CD8-positive, alpha-beta T cell (primary cell): ENCODE measurements at places on chromosomes 1 and 21.

DNA sequence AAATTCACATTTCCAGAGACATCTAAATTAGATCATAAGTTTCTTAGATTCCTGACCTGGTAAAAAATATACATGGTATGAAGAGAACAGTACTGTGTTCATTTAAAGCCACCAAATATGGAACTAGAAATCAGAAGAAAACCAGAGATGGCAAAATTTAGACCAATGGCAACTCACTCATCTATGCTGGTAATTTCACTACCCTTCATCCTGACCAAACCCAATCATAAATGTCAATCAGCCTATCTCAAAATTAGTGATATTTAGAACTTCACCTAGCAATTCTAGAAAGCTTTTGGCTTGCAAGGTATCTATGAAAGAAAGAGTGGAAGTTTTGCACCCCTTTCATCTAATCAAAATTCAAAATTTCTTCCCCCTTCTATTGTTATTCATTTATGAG, 107.7 kb downstream of the NIBAN1 start:
- no peak for DNase-seq

GRCh38 chr1:189662190-189662589, 815.5 kb downstream of the BRINP3 start:
- no peak for DNase-seq

DNA sequence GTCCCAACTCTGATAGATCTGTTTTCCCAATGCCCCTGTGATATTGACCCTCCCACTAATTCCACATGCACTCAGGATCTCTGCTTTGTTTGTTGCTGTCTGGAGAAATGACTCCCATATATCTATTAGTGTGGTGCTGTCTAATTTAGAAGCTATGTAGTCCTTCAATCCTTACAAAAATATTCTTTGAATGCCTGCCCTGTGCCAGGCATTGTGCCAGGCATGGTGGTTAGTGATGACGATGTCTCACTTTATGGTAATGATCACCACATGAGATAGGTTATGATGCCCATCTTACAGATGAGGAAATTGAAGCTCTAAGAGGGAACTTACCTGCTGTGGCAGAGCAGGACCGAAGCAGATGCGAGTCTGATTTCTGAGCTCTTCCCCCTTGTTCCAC, 12.9 kb downstream of the MYOG start:
- DNase-seq, result no peak

GRCh38 chr1:160162931-160163330, 11.5 kb downstream of the ATP1A4 start:
- DNase-seq, result no peak

DNA sequence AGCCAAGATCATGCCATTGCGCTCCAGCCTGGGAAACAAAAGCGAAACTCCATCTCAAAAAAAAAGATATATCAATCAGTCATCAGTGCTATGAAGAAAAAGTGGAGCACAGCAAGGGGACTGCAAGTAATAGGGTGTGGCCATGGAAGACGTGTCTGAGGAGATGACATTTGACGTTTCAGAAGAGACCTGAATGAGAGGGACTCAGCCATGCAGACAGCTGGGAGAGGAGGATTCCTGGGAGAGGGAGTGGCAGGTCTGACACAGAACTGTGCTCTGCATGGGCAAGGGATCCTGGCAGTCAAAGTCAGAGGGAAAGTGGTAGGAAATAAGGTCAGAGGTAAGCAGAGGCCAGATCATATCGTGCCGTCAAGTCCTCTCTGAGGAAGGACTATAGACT, 3.3 kb downstream of the LAX1 start:
- no peak for DNase-seq

DNA sequence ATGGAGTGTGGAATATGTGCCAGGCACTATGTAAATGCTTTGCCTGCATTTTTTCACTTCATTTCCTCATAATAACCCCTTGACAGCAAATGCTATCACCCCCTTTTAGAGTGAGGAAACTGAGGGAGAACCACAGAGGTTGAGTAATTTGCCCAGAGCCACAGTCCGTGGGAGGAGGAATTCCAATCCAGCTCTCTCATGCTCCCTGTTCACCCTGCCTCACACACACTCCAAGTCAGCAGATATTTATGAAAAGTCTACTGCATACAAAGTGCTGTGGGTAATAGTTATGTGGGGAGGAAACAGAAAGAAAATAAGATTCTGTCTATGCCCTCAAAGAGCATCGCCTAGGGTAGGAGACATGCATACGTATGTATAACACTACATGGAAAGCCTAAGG, 30.9 kb upstream of the RBM15 start:
- no peak for DNase-seq

DNA sequence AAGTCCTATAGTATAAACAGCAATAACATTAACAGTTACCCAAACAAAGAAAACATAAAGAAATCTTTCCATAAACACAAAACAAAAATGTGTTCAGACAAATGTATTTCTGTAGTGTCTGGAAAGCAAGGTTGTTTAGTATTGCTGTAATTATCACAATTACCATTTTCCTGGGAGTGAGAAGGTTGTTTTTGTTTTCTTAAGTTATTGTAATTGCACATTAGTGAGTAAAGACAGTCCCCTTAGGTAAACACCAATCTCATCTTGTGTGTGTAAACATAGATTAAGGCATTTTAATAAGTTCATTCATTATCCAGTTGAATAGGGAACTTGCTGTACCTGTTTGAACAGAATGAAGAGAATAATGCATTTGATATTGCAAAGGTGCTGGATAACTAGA, 356.9 kb upstream of the ADGRL4 start:
- DNase-seq, result no peak

DNA sequence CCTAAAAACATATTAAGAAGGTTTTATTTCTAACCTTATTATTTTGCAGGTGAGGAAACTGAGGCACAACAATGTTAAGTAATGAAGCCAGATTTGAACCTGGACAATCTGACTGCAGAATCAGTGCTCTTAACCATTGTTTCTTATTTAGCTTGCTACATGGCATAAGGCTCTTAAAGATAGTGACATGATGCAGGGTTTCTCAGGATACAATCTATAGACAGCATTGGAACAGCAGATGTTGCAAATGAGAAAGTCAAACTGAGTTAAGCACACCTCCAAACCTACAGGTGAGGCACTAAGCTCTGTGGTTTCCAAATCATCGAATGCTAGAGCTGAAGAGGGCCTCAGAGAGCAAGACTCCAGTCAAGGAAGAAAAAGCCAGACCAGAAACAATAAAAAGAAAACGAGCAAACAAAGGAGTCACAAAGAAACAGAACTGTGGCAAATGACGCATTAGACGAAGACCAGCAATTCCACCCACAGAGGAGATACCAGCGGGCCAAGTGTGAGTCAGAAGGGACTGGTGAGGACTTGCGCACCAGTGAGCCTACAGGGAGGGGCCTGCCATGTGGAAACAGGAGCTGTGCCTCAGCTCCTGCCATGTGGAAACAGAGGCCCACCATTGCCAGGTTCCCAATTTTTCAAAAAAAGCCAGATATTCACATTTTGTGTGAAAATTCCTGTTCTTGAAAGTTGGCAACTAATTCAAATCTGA, 14.4 kb downstream of the CD58 start:
- peak; percentile 65 for DNase-seq

DNA sequence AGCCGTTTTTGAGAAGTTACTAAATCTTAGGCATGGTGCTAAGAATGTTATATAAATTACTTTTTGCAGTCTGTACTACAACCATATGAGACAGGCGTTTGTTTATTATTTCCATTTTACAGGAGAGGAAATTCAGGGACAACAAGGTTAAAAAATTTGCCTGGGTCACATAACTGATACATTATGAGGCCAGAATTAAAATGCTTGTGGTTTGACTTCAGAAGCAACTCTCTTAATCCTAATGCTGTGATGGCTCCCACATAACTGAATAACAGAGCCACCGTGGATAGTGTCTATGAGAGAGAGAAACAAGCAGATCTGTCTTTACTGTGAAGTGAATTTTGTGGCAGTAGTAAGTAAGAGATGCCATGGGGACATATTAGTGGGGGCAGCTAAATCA, 184.9 kb downstream of the NCAM2 start:
- no peak for DNase-seq

DNA sequence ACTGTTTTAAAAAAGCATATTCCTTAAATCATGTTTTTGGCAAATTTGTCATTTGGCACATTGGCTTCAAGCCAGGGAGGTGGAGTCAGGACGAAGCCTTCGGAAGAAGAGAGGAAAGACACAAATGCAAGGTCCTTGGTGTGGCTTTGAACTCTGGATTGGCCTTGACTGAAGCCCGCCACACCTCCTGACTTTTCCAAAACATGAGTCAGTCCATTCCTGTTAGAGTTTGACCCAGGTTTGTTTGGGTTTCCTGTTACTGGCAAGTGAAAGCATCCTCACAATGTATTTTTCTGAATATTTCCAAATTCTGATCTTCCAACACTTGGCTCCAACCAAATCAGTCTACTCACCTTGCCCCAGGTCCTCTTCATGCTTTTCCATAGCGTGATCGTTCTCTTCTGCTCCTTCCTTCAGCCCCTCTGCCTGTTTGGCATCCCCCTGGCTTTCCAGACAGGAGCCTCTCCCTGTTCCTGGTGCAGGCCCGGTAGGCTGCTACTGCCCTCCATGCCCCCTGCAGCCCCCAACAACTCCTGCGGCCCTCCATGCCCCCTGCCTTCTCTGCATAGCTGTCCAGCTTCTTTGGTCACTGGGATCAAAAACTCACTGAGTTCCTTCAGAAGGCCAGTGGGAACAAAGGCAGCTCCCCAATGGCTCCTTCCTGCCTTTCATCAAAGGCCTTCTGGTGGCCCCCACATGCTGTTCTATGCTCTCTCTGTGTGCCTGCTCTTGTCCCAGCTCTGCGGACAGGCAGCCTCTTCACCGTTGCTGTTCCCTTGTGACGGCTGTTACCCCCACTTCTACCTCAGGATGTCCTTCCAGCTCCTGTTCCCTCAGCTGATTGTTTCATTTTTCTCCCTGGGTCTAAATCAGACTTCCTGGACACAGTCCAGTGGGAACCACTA, 30.4 kb upstream of the SLC30A1 start:
- DNase-seq, result no peak

DNA sequence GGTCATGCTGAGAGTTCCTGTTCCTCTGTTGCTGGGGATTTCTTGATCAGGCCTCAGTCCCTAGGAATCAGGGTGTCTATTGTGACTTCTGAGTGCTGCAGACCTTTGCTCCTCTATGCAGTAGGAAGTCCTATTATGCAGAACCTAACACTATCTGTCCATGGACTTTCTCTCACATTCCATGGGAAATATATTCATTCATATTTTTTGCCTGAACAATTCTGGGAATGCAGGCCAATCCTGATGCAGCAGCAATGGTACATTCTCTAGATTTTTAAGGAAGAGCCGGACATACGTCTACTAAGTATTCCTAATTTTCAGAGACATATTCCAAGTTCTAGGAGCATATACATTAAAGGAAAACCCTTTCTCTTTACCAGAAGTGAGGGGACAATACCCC, 61.1 kb upstream of the C1orf87 start:
- no peak for DNase-seq

- no peak for DNase-seq
These were observed 7.2 kb upstream of the ADAMTS1 start for GRCh38 chr21:26852423-26852822.

- no peak for DNase-seq
These were observed 363 bp downstream of the PLA2G5 start for GRCh38 chr1:20070357-20070756.

DNA sequence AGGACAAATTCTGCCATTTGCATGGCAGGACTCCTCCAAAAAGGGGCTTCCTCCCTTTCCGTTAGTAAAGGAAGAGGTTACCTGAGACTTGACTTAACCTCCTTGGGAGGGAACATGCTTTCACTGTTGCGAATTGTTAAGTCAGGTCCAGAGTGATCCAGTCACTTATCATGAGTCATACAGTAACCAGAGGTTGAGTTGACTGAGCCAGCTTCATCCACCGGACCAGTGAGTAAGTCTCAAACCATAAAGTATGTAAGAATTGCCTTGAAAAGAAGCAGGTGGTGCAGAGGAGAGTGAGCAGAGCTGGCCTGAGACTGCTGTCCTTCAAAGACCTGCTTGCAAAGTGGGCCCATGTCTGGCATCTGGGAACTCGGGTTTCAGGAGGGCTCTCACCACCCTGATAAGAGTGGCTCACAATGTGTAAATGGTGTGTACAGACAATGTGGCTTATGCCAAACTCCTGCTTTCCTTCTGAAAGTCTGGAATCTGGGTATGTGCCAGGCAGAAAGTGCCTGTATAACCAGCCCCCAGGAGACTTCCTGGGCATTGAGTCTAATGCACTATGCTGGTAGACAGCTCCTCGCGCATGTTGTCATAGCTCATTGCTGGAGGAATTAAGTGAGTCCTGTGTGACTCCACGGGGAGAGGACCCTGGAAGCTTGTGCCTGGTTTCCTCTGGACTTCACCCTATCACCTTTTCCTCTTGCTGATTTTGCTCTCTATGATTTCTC, 84.3 kb upstream of the KLHDC7A start:
- no peak for DNase-seq

- no peak for DNase-seq
These were observed 198.4 kb upstream of the PTGFR start for GRCh38 chr1:78292361-78292760.

- no peak for DNase-seq
These were observed 22.1 kb upstream of the TBX15 start for GRCh38 chr1:119010201-119010600.

DNA sequence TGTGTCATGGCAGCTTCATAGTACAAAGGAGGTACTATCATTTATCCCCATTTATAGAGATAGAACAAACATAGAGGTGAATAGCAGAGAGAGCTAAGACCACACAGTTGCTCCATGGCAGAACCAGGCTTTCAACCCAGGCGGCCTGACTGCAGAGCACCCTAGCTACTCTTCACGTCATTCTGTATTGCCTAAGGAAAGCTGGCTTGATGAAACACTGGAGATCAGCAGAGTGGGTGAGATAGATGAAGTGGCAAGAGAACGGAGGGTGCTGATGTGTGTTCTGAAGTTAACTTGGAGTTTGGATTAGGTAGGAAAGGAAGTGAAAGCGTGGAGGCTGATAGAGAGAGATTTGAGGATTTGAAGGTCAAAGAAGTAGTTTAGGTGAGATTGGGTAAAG, 47.9 kb upstream of the RWDD3 start:
- no peak for DNase-seq

- no peak for DNase-seq
These were observed 63.5 kb upstream of the DMRTB1 start for GRCh38 chr1:53395671-53396215.

GRCh38 chr1:84353695-84354094, 44.6 kb upstream of the DNASE2B start:
- DNase-seq, result no peak

DNA sequence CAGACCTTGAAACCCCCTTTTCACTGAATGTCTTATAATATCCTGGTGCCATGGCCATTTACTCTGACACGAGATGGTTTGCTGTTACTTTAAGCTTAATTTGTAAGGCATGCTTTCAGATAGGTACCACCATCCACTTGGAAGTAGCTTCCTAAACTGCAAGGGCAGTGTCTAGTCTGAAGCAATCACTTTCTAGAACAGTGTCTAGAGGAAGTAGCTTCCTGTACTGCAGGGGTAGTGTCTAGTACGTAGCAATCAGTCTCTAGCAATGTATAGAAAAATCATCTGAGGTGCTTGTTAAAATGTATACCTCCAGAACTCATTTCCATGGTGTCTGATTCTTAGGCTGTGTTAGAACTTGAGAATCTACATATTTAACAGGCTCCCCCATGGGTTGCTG, 42.5 kb downstream of the ZBTB40 start:
- no peak for DNase-seq

GRCh38 chr1:76690766-76691165, 176.5 kb upstream of the ST6GALNAC5 start:
- no peak for DNase-seq
